Right cardiac atrium (tissue), 5 donors: ENCODE measurements at places on chromosomes 6 and 20. TPM values are rescaled to one million over a fixed set of nuclear protein-coding genes. Genes with fewer than 3 reads are reported as not detected.

DNA sequence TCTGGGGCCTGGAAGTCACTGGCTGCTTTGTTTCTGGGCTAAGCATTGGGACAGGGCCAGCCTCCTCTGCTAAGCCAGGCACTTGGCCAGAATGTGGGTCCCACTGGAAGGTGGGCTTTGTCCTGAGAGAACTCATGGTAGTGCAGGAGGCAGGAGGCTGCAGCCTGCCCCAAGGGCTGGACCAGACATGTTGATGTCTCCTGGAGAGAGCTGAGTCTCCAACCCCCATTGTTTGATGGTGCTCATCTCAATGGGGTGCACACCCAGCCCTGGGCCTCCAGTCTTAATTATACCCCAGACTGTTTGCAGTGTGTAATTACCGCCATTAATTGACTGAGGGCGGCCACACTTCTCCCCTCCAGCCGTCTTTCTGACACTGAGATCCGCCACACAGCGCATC, 220.5 kb upstream of the PMEPA1 start:
- DNase-seq = no peak

TRIM10 gene
- not detected for total RNA-seq

- DNase-seq = peak; percentile 19
Measured at GRCh38 chr20:38141204-38141888, 23.7 kb downstream of the TGM2 start.

- DNase-seq = no peak
Measured at GRCh38 chr20:44470327-44470726, 5.3 kb upstream of the TTPAL start.

DNA sequence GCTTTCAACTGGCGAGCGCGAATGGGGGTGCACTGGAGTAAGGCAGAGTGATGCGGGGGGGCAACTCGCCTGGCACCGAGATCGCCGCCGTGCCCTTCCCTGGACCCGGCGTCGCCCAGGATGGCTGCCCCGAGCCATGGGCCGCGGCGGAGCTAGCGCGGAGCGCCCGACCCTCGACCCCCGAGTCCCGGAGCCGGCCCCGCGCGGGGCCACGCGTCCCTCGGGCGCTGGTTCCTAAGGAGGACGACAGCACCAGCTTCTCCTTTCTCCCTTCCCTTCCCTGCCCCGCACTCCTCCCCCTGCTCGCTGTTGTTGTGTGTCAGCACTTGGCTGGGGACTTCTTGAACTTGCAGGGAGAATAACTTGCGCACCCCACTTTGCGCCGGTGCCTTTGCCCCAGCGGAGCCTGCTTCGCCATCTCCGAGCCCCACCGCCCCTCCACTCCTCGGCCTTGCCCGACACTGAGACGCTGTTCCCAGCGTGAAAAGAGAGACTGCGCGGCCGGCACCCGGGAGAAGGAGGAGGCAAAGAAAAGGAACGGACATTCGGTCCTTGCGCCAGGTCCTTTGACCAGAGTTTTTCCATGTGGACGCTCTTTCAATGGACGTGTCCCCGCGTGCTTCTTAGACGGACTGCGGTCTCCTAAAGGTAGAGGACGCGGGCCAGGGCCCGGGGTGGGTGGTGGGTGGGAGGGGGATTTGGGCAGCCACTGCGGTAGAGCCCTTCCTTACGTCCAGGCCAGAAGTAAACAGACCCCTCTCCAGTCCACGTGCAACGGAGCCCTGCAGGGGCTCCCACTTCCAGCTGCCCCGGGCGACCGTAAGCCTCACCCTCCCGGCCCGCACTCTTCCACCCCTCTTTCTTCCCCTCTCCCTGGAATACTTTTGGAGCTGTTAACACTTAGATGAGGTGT, 998 bp downstream of the BMP2 start:
- DNase-seq = peak; percentile 33

DNA sequence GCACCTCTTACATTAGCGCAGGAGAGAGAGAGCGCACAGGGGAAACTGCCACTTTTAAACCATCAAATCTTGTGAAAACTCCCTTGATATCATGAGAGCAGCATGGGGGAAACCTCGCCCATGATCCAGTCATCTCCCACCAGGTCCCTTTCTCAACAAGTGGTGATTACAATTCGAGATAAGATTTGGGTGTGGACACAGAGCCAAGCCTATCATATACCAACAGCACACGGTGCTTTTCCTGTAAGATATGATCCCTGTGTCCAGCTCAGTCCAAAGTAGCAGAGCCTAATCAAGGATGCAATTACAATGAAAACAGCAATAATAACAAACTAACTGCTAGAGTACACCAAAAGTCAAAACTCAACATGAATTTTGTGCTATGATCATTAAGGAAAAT, 148.7 kb upstream of the TCF21 start:
- DNase-seq = no peak

DNA sequence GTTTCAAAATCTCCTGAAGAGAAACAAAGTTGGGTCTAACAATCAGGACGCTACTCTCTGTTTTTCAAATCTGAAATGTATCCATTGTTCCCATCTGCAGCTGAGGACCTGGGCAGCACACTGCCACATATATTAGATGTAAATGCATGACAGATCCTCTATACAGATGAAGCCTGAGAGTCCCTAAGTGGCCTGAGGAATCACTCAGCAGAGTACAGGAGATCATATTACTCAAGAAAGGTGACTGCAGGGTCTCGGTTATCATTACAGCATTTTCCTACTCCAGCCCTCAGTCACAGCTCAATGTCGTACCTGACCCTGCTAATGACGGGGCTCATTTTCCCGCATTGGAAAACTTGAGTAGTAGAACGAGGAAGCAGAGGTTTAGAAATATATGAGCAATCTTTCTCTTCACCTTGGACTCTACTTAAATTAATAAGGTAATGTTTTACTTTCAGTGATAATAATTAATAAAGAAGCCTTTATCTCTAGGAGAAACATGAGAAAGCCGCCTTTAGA, 256.2 kb upstream of the IRAK1BP1 start:
- DNase-seq = no peak

ARHGAP40 gene
- not detected for total RNA-seq

GRCh38 chr6:120357447-120357846, 976.8 kb downstream of the TBC1D32 start:
- DNase-seq = no peak

RSPH4A gene
- 0.15 TPM for total RNA-seq

GUCA1A gene
- not detected for total RNA-seq

CRYBG1 gene
- 0.76 TPM for total RNA-seq

DNA sequence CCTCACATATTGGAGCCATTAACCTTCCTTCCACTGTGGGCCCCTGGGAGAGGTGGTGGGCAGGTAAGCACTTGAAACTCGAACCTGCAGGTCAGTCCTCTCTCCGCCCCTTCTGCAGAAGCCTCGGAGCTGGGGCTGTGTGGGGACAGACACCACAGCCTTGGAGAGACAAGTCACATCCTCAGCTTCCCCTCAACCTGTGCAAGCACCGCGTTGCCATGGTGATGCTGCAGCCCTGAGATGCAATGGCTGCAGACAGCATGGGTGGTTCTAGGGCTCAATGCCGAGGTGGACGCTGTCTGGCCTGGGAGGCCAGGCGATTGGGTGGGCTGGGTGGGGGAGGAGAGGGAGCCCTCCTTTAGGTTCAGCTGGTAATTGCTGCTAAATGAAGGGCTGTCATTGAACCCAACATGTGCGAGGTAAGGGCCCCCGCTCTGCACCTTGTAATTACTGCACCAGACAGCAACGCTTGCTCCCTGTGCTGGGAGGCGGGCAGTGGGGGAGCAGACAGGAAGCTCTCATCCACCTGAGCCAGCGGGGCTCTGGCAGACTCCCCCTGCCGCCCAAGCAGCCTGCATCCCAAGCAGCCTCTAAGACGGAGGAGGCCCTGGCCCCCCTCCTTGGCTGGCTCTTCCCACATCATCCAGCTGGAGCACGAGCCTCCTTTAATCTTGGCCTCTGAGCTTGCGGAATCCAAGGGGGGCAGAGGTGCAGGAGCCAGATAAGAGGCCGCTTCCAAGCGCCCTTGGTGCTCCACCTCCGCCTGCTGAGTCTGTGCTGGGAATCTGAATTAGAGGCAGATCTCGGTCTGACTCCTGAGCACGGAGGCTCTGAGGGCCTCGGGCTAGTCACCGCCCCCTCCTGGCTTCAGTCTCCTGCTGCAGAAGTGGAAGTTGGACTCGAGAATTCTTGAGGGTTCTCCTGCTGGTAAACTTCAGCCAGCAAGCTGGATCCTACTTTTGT, 39.8 kb upstream of the CDH22 start:
- peak; percentile 79 for DNase-seq
